SK-N-SH treated with all-trans-retinoic acid at 6 μM for 48 hours (cell line): ENCODE measurements at places on chromosomes 2 and 18.
A peak's percentile ranks its signal among the peaks of the same experiment; 100 is the strongest.

DNA sequence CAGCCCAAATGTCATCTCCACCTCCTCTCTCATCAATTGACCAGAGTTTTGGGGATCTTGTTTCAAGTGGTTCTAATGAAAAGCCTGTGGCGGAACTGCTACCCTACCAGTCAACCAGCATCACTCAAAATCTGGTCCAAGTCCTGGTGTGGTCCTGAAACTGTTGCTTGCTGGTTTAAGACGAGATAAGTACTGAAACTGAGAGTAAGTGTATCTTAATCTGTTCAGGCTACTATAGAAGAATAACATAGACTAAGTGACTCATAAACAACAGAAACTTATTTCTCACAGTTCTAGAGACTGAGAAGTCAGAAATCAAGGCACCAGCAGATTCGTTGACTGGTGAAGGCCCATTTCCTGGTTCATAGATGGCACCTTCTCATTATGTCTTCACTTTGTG lies 879 bp upstream of the GALNT5 start:
- no peak for ATAC-seq

DNA sequence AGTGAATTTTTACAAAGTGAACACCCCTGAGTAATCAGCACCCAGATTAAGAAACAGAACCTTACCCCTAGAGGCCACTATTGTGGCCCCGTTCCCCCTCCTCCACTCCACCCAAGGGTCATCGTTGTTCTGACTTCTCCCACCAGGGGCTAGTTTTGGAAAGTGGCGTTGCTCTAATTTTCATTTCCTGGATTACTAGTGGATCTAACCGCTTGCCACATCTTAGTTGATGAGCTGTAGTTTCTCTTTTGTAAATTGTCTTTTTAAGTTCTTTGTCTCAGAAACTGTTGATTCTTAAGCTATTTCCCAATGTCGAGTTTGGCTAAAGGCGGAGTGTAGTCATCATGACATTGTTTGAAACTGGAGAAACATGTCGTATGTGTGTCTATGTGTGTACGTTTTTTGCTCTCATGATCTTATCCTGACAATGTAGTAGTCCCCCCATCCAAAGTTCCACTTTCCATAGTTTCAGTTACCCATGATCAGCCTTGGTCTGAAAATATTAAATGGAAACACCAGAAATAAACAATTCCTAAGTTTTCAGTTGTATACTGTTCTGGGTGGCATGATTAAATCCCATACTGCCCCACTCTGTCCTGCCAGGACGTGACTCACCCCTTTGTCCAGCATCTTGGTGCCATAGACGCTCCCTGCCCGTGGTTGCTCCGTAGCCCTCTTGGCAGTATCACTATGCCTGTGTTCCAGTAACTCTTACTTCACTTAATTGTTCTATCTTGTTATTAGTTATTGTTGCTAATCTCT lies 71.0 kb upstream of the SP3 start:
- ATAC-seq: peak; percentile 59

- no peak for ATAC-seq
These were observed 93.5 kb downstream of the SETBP1 start for GRCh38 chr18:44774191-44774590.

DNA sequence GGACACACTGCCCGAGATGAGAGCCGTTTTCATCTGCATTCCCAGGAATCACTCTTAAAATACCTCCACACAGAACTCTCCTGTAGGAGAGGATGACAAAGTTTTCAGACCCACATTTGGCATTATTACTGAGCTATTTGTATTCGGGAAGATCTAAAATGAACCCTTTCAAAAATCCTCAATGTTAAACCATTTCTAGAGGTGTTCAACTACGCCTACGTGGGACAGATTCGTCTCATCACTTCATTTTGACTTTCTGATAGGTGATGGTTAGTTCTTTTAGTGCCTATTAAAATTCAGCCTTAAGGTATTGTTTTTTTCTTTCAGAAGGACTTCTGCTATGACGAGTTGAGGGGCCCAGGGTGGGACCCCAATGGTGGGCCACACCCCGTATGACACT lies 71.4 kb upstream of the MGAT4A start:
- no peak for ATAC-seq

- ATAC-seq: peak; percentile 12
These were observed 501 bp downstream of the LPIN1 start for GRCh38 chr2:11746807-11747459.

DNA sequence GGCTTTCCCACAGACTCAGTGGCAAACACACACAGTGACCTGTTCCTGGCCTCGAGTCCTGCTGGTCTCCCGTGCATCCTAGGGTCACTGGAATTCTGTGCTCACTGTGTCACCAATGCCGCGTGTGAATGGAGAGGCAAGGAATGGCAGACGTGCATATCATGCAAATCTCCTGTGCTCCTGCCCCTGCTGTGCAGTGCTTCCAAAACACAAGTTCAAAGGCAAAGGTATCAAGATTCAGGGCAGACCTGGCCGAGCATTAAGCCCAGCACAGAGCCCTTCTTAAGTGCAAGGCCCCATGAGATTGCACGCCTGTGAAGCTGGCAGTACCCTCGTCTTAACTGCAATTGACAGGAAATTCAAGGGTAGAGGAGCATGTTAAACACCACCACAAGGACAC lies 129.1 kb downstream of the NDUFA10 start:
- ATAC-seq: no peak

GRCh38 chr2:221554769-221555493 lies 17.2 kb downstream of the EPHA4 start:
- no peak for ATAC-seq

DNA sequence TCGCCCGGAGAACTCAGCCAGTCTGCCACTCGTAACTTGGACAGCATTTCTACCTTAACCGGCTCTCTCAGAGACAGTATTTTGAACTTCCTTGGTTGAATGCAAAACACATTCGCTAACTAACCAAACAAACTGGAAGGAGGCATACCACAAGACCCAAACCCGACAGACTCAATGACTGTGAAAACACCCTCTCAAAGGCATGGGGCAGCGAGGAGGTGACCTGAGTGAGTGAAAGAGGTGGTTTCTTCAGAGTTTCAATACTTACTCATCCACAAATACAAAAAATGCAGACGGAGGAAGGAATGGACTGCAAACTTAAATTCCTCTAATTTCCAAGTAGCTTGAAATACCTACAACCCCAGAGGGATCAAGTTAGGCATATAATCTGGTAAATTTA lies 132.9 kb downstream of the GAREM1 start:
- ATAC-seq: no peak

GRCh38 chr18:66511792-66512191 lies 92.1 kb downstream of the CDH19 start:
- ATAC-seq: no peak

DNA sequence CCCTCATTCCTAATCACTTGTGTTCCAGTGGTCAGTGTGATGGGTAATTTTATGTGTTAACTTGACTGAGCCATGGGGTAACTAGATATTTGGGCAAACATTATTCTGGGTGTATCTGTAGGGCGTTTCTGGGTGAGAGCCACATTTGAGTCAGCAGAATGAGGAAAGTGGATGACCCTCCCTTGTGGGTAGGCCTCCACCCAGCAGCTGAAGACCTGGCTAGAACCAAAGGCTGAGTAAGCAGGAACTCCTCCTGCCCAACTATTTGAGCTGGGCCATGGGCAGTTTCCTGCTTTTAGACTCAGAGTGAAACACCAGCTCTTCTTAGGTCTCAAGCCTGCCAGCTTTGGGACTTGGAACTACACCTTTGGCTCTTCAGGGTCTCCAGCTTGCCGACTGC lies 141.8 kb downstream of the ACKR3 start:
- ATAC-seq: no peak
